Central memory CD4-positive, alpha-beta T cell (primary cell): ENCODE measurements at places on chromosomes 1 and 21.

DNA sequence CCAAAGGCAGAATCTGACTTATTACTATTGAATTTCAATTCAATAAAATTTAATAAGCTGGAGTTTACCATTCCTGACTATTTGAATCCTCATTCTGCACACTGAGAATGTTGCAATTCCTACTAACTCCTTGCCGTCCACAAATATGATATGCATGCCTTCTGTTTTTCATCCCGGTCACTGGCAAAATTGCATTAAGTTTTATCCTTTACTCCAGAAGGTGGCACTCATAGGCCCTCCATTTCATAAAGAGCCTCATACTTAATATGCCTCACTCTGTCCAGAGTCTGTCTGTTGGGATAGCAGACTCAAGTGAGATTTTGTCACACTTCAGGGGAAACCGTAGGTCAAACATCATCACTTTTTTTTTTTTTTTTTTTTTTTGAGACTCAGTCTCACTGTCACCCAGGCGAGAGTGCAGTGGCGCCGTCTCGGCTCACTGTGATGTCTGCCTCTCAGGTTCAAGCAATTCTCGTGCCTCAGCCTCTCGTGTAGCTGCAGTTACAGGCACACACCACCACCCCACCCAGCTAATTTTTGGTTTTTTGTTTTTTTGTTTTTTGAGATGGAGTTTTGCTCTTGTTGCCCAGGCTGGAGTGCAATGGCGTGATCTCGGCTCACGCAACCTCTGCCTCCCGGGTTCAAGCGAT is 27.3 kb downstream of the F11R start:
- DNase-seq, result no peak

- DNase-seq, result no peak
Observed at GRCh38 chr1:225406976-225407725, 20.7 kb downstream of the LBR start.

GRCh38 chr1:240491156-240491555 is 120.8 kb downstream of the GREM2 start:
- DNase-seq, result no peak

- no peak for DNase-seq
Observed at GRCh38 chr1:234619071-234619480, 9.1 kb upstream of the IRF2BP2 start.

DNA sequence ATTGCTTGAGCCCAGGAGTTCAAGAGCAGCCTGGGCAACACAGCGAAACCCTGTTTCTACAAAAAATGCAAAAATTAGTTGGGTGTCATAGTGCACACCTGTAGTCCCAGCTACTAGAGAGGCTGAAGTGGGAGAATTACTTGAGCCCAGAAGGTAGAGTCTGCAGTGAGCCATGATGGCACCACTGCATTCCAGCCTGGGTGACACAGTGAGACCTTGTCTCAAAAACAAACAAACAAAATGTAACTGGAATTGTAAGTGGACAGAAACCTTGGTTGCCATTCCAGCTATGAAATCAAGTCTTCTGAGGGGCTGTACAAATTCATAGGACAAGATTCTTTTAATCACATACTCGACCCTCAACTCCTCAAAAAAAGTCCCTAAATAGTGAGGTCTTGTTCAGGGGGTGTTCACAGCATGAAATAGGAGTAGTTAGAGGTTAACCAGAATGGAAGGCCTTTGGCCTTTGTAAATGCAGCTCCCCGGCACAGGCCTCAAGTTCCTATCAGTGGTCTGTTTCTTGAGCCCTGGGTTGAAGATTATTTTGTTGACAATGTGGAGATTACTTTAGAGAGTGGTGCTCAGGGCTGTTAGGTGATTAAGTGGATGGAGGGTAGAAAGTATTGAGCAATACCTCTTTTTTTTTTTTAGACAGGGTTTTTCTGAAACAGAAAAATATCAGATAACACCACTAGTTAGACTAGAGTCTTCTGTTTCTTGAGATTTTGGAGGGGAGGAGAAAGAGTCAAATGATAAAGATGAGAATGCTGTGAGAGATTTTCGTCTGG is 138.7 kb upstream of the ZNF648 start:
- DNase-seq, result no peak

- no peak for DNase-seq
Observed at GRCh38 chr1:12340544-12340930, 110.7 kb downstream of the VPS13D start.

DNA sequence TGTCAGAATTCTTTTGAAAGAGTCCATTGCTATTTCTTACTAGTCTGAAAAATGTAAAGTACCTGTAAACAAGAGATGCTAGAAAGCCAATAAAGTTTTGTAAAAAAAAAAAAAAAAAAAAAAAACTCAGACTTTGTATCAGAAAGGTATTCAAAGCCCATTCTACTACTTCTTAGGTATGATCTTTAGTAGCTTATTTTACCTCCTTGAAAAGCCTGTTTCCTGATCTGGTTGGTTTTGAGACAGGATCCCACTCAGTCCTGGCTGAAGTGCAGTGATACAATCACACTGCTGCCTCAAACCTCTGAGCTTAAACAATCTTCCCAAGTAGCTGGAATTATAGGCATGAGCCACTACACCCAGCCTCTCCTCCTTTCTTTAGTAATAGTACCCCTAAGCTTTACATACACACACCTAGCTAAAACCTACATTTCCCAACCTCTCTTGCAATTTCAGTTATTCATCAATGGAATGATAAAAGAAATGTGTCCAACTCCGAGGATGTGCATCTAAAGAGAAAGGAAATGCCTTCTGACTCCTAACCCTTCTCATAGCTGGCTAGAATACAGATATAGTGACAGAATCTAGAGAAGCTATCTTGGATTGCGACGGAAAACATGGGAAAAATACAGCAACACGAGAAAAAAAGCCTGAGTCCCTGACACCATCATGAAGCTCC is 30.6 kb downstream of the EPS15 start:
- no peak for DNase-seq

GRCh38 chr21:22679207-22679606 is 1681.0 kb downstream of the NCAM2 start:
- DNase-seq, result no peak

GRCh38 chr1:24085546-24085945 is 26.4 kb downstream of the MYOM3 start:
- DNase-seq, result no peak

- DNase-seq, result no peak
Observed at GRCh38 chr21:41887667-41888066, 8.5 kb upstream of the PRDM15 start.

DNA sequence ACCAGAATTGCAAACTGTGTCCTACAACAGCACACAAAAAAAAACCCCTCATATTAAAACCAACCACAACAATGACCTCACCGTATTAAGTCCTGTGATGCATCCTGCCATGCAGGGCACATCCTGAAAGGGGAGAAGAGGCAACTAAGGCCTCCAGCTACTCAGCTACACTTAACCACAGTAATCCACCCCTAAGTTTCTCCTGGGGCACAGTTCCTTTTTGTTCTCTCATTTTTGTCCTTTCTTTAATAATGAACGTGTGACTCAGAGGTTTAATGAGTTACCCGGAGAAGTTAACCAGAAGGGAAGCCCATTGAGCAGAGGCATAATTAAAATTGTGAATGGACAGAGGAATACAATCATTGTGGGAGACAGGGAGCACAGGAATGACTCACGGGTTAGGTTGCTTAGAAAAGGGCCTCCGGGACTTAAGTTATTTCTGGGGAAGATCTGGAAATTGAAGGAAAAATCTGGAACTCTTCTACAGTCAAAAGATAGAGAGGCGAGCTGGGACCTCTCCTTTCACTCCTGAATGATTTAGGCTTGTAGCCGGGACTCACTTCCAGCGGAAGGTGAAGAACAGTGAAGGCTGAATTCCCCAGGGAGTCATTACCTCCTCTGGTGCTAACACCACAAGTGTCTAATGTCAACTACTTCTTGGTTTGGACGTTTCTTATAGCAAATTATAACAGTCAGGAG is 36.9 kb upstream of the HIVEP3 start:
- DNase-seq, result no peak
